ENCODE measurements at places on chromosomes 3 and 15.

GRCh38 chr15:74989527-74989926 lies 5.8 kb upstream of the SCAMP5 start:
- DNase-seq: no peak

- no peak for DNase-seq
Observed at GRCh38 chr3:104846270-104846669, 520.4 kb upstream of the ALCAM start.

DNA sequence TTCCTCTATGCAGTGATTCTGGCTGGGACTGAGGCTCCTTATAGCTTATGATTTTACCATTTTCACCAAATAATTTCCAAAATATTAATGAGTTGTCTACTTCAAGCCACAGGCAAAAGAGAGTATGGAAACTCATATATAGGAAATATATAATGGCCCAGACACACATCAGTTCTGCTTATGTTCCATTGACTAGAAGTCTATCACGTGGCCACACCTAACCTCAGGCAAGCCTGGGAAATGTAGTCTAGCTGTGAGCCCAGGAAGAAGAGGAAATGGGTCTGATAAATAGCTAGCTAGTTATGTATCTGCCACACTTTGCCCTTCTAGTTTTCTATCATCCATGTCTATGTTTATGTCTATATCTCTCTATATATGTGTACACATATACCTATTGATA lies 195.1 kb downstream of the OTOL1 start:
- no peak for DNase-seq

GRCh38 chr3:195718477-195718984 lies 2.2 kb upstream of the MUC20 start:
- DNase-seq: no peak

GRCh38 chr15:78266229-78266628 lies 1.9 kb downstream of the DNAJA4 start:
- no peak for DNase-seq

DNA sequence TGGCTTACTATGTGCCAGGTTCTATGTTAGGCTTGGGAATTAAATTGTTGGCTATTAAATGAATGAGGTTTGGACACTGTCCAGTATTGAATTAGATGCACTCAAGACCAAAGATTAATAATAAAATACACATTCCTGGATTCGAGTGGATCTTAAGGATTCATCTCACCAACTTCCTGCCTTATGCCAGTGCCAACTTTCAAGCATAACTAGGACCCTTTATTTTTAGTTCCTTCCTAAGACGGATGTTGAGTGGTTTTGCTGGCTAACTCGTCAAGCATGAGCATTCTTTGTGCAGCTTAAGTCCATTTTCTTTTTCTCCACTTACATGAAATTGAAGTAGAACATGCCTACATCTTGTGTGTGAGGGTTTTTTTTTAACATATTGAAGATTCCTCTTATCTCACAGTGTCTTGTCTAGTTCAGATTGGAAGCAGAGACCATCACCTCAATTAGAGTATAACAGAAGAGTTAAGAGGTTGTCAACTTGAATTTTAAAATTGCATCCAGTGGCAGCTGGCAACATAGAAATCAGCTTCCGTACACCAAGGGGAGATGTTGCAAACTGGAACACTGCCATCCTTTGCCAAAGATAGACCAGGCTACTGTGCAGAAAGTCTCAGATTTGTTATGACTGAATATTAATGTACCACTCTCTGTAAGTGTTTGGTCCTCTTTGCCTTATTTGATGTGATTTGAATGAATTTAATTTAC lies 106.3 kb upstream of the BFSP2 start:
- DNase-seq: no peak

DNA sequence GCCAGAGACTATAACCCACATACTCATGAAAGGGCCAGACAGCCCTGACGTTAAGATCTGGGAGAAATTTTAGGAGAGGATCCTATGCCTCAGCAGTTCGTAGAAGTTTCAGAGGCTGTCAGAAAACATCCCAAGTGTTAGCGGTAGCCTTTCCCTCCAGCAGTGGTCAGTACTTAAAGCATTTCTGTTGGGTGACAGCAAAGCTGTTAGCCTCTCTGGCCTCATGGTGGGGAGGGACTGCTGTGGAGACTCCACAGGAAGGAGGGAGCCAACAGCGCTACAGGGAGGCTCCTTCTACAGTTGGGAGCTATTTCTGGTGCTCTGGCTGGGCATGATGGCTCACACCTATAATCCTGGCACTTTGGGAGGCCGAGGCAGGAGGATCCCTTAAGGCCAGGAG lies 27.4 kb downstream of the IDH2 start:
- DNase-seq: no peak

DNA sequence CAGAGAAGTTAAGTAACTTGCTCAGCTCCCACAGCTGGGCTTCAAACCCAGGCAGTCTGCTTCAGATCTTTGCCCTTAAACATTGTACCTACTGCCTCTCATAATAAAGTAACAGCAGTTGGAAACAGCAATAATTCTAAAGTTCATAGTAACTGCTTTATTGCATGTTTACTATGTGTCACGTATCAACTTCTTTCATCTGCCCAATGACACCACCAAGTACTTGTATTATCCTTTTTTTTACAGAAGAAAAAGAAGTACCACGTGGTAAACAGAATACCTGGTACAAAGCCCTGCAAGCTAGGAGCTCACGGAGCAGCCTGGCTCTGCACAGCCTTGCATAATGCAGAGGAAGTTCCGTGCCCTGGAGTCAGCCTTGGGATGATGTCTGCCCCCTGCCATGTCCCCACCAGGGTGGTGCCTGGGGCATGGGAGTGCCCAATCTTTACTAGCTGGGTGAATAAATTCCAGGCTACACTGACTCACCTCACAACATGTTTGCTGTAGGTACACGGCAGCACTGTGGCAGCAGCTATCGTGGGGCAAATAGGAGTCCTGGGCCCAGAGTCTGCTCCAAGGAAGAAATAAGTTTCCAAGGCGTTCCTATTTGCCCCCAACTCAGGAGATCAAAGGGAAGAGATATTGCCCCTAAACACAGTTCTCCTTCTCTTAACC lies 77.2 kb downstream of the LDHAL6B start:
- DNase-seq: no peak

- no peak for DNase-seq
Observed at GRCh38 chr15:58332676-58333400, 99.0 kb upstream of the LIPC start.

All from activated CD8-positive, alpha-beta memory T cell treated with anti-CD3 and anti-CD28 coated beads for 24 hours (primary cell).